ENCODE measurements at places on chromosomes 4 and X. TPM values are rescaled to one million over a fixed set of nuclear protein-coding genes. Genes with fewer than 3 reads are reported as not detected.

Gene CCSER1
- total RNA-seq = 23.8 TPM

Gene PRDM8
- 0.05 TPM for total RNA-seq

Gene CABS1
- not detected for total RNA-seq

Gene CCKAR
- not detected for total RNA-seq

Gene RBM3
- total RNA-seq = 220 TPM

Gene C1GALT1C1
- total RNA-seq = 40.3 TPM

Gene JAKMIP1
- total RNA-seq = not detected

Gene JADE3
- 9.0 TPM for total RNA-seq

Gene FREM3
- not detected for total RNA-seq

Gene ADH4
- total RNA-seq = not detected

Gene KANTR
- total RNA-seq = 7.9 TPM

Gene NLRP2B
- total RNA-seq = not detected

Gene VCX
- 0.85 TPM for total RNA-seq

Gene SH3D19
- 16.0 TPM for total RNA-seq

Gene UBL4A
- total RNA-seq = 64.6 TPM

Gene CACNA1F
- total RNA-seq = not detected

Gene CXCL6
- not detected for total RNA-seq

Gene P2RY4
- total RNA-seq = not detected

Gene EDA2R
- total RNA-seq = 19.5 TPM

Gene SMR3B
- not detected for total RNA-seq

Gene CLDN2
- not detected for total RNA-seq

Gene FGF2
- 8.9 TPM for total RNA-seq

Gene CT45A10
- total RNA-seq = 152 TPM

Gene DHX15
- 188 TPM for total RNA-seq

Gene OPHN1
- total RNA-seq = 72.0 TPM

Gene VMA21
- 95.4 TPM for total RNA-seq

Gene GAGE12J
- 37.1 TPM for total RNA-seq

Gene F8A2
- not detected for total RNA-seq

Gene PNMA5
- total RNA-seq = not detected

Gene S100P
- total RNA-seq = not detected

Gene HPGDS
- not detected for total RNA-seq

Gene CCDC110
- 2.7 TPM for total RNA-seq

Gene CTAG2
- 1.0 TPM for total RNA-seq

Gene GLRA3
- not detected for total RNA-seq

Gene FAAH2
- not detected for total RNA-seq

Gene HERC5
- total RNA-seq = 5.3 TPM

Gene GYG2
- 71.4 TPM for total RNA-seq

Gene PCDH10
- 0.08 TPM for total RNA-seq

Gene STS
- total RNA-seq = 3.0 TPM

Gene ANK2
- total RNA-seq = 83.9 TPM

Gene MTTP
- 0.37 TPM for total RNA-seq

Gene TEC
- 2.9 TPM for total RNA-seq

Gene RTL5
- total RNA-seq = 0.29 TPM

Gene KLKB1
- not detected for total RNA-seq

Gene GAGE13
- total RNA-seq = 195 TPM

Gene COX7B2
- total RNA-seq = 0.45 TPM

Gene EMD
- total RNA-seq = 15.4 TPM

Gene SLC34A2
- not detected for total RNA-seq

Gene DIAPH2
- total RNA-seq = 21.8 TPM

Gene SYTL4
- total RNA-seq = 1.3 TPM

Gene PPBP
- not detected for total RNA-seq

Gene CXCL11
- 0.26 TPM for total RNA-seq

Gene PDZD11
- 111 TPM for total RNA-seq
